ENCODE measurements at places on chromosomes 7 and 10.

- DNase-seq, result no peak
These were observed 51.9 kb downstream of the CFTR start for GRCh38 chr7:117531595-117532244.

- no peak for DNase-seq
These were observed 82.1 kb downstream of the GRID1 start for GRCh38 chr10:86284355-86285105.

GRCh38 chr10:17712717-17713471, 39.1 kb upstream of the TMEM236 start:
- no peak for DNase-seq

- no peak for DNase-seq
These were observed 16.2 kb upstream of the AGK start for GRCh38 chr7:141534757-141535737.

GRCh38 chr7:37342688-37343471, 105.8 kb downstream of the ELMO1 start:
- no peak for DNase-seq

GRCh38 chr10:63115732-63116383, 17.3 kb upstream of the NRBF2 start:
- DNase-seq, result peak; percentile 96

DNA sequence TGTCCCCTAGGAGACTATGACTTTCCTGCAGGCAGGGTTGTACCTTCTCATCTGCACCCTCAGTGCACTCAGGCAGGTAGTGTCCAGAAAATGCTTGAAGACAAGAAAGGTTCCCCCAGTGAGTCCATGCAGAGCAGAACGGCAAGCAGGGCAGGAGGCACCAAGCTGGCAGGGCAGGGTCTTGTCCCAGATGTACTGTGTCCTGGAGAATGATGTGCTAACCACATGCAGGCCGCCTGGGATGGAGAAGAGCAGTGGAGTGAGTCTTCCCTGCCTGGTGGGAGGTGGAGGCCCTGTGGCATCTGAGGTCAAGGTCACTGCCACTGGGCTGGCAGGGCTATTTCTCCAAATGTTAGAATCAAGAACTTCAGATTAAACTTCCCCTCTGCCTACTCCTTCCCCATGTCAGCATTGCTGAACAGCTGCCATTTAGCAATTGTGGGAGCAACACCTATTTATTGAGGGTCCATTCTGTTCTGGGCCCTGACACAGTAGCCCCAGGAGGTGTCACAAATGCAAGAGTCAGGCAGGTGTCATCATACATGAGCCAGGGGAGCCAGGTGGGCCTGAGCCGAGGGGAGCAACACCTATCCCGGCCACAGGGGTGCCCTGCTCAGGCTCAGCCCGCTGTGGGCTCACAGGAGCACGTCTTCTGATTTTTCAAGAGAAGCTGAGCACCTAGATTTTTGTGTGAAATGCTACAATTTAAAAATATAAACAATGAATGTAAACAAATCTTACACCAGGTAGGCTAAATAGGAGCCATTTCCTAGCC, 34.1 kb downstream of the PTPRE start:
- DNase-seq, result no peak

GRCh38 chr7:43111630-43112458, 603 bp upstream of the HECW1 start:
- no peak for DNase-seq

GRCh38 chr10:51214207-51215196, 140.2 kb downstream of the PRKG1 start:
- DNase-seq, result no peak

DNA sequence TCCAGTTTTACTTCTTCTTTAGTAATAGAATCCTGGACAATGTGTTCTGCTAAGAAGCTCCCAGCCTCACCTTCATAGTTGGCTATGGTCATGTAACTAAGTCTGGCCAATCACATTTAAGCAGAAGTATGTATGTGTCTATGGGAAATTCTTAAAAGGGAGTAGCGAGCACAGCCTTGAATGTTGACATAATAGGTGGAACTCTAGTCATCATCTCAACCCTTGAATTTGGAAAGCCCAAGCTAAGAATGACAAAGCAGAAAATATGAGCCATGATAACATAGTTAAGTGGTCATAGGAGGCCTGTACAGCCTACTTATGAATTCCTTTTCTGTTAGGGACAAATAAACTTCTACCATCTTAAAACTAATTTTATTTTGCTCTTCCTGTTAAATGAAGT, 134.1 kb downstream of the MAGI2 start:
- DNase-seq, result no peak

DNA sequence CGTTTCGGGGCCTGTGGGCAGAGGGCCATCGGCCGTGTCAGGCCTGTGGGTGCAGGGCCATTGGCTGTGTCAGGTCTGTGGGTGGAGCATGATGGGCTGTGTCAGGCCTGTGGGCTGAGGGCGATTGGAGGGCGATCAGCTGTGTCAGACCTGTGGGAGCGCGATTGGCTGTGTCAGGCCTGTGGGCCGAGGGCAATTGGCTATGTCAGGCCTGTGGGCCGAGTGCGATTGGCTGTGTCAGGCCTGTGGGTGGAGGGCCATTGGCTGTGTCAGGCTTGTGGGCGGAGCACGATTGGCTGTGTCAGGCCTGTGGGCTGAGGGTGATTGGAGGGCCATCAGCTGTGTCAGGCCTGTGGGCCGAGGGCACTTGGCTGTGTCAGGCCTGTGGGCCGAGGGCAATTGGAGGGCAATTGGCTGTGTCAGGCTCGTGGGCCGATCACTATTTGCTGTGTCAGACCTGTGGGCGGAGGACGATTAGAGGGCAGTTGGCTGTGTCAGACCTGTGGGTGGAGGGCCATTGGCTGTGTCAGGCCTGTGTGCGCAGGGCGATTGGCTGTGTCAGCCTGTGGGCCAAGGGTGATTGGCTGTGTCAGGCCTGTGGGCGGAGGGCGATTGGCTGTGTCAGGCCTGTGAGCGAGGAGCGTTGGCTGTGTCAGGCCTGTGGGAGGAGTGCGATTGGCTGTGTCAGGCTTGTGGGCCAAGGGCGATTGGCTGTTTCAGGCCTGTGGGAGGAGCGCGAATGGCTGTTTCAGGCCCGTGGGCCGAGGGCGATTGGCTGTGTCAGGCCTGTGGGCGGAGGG, 54.1 kb downstream of the DYNC2I1 start:
- no peak for DNase-seq

DNA sequence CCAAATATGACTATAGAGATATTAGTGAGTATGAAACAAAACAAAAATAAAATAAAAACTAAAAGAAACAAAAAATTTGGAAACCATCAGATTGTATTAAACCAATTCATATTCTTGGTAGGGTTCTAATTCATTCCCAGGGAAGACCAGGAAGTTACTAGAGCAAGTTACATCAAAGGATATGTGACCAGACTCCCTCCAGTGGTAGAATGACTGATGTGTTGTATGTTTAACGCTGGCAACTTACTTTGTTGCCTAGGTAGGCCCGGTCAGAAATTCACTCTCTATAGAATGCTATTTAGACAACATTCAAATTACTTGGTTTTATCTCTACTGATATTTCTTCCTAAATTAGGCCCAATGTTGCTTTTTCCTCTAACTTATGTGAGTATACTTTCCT, 5.2 kb downstream of the PHYHIPL start:
- no peak for DNase-seq

DNA sequence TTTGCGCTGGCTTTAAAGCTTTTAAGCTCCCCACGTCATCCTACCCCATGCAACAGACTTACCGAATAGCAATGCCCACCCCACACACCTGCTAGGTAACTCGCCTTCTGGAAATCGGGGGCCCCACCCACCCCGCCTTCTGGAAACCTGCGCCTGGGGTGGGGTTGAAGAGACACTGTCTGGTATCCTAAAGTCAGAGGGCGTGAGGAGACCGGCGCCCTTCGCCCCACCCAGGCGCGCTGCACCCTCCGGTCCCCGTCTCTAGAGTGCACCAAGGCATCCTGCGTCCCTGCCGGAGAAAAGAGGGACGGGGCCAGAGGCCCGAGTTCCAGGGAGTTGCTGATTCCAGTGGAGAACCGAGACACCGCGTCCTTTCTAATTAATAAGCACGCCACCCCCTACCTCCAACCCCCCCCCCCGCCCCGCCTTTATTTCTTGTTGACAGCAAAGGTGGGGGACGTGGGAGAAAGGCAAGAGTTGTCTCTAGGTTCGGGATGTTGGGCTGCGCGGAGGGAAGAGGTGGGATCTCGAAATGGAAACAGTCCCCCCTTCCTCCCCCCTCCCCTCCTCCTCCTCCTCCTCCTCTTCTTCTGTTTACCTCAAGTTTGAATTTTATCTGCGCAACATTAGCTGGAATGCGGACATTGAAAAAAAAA, 220.9 kb upstream of the MKLN1 start:
- peak; percentile 72 for DNase-seq

GRCh38 chr7:88106434-88106833, 113.4 kb downstream of the SRI start:
- DNase-seq, result no peak

DNA sequence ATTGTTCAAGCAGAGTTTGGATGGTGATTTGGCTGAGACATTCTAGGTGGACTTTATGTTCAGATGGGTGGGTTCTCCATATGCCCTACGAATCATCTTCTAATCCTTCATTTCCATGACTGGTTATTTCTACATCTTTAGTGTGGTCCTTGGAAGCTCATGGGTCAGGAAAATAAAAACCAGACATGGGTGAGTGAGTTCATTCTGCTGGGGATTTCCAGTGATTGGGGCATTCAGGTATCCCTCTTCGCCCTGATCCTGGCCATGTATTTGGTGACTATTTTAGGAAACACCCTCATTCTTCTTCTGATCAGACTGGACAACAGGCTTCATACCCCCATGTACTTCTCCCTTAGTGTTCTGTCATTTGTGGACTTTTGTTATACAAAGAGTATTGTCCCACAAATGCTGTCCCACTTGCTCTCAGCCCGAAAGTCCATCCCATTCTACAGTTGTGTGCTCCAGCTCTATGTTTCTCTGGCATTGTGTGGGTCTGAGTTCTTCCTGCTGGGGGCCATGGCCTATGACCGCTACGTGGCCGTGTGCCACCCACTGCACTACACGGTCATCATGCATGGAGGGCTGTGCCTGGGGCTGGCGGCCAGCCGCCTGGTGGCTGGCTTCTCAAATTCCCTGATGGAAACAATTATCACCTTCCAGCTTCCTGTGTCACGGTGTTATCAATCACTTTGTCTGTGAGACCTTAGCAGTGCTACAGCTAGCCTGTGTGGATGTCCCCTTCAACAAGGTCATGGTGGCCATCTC, 19.2 kb upstream of the OR6B1 start:
- DNase-seq, result no peak

- peak; percentile 77 for DNase-seq
These were observed at the start of gene TECPR1 for GRCh38 chr7:98251601-98252424. TSS of gene TECPR1 (minus strand) at chr7:98252232. CDS start at chr7:98246146, 6,086 bp downstream.

DNA sequence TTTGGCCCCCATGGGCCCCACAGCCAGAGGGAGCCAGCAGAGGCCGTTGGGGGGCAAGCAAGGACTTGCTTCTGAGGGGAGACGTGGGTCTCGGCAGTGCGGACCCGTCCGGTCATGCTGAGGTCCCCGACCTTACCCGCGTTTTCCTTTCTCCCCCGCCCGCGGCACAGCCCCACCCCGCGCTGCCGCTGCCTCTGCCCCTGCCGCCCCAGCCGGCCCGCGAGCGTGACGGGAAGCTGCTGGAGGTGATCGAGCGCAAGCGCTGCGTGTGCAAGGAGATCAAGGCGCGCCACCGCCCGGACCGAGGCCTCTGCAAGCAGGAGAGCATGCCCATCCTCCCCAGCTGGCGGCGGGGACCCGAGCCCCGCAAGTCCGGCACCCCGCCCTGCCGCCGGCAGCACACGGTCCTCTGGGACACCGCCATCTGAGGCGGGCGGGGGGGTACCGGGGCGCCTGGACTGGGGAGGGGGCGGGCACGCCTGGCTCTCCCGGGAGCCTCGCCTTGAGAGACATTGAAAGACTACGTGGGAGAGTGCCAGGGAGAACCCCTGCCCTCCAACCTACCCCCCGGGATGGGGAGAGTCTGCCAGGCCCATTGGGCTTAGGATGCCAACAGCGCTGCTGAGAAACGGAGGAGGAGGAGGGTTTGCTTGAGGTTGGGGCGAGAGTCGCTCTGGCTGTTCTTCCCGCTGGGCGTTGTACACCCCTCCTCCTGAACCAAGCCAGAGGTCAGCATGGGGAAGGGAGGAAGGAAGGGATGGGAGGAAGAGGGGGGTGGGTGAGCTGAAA, 9.9 kb downstream of the NYAP1 start:
- DNase-seq, result no peak
